ENCODE measurements at places on chromosomes 4 and X.

DNA sequence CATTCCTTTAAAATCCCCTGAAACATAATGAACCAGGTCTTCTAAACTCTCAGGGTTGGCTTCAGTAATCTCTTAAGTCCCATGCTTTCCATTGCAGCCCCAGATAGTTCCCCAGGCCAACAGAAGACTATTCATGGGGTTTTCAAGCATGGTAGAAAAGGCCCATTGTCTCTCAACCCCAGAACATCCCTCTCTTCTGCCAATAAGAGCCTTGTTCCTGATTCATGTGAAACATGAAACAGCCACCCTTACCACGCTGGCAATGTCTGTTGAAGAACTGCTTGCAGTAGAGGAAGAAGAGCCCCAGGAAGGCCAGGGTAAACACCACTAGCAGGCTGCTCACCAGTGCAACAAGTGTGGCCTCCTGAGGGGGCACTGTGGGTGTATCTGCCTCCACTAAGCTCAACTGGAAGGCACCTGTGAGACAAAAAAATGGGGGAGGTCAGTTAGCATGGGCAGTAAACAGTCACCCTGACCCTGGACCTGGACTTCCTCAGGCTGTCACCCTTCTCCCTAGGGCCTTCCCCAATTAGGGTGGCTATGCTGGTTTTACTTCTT, 36.4 kb downstream of the EDA2R start:
- DNase-seq: no peak

DNA sequence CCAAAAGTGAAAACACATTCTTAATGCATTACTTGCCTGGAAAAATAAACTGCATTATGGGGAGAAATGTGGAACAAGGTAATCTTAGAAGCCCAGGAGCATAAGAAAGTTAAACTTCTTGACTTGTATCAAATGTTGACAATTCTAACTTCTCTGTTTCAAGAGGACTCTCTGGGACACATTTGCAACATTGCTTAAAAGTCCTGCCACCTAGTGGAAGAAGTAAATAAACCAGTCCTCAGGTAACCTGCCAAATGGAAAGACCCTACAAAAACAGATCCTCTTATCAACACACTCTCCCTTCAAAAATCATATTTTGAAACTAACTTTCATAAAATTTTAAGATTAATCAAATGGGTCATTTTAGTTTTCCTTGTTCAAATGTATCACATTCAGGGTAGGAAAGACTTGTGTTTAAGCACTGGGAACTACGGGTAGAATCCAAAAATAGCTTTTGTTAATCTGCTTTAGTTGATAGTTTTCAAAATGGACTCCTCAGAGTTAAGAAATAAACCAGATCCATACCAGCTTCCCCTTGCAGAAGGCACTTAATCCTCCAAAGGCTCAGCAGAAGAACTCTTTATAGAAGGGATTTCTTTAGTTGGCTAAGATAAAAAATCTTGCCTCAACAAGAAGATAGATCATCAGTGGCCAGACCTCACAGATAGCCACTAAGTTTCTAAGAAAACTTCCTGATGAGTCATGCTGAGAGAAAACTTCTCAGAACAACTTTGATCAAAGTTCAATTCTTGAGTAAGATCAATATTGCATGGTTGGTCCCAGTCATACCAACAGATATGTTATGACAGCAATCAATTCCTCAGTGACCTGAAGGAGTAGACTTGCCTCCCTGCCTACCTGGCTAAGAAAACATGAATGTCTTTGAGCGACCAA, 141.7 kb downstream of the HHIP start:
- no peak for DNase-seq

DNA sequence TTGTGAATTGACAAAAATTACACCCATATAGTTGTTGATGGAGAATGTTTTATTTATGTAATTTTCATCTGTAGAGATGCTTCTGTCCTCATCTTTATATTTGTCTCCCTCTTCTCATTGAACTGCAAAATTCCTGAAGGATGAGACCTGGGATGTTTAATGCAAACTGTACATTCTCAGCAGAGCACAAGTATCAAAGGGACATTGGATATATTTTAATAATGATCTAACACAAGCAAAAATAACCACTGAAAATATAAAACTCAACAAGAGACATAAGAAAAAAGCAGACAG, 28.6 kb downstream of the UGDH start:
- DNase-seq: no peak

DNA sequence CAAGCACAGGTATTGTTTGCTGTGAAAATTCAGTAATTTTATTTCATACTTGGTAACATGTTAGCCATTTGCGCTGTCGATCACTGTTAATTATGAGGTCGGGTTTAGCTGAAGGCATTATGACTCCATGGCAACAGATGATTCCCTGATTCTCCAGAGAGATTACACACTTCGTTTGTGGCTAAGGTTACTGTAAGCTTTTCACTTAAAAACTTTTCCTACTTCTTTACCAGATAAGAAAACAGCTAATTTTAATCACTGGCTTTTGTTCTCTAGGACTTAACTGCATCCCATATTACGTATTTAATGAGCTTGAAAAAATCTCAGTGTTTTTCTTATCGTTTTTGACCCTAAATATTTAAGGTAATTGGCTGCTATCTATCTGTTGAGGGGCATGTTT, 2.1 kb downstream of the GSTCD start:
- DNase-seq: no peak

DNA sequence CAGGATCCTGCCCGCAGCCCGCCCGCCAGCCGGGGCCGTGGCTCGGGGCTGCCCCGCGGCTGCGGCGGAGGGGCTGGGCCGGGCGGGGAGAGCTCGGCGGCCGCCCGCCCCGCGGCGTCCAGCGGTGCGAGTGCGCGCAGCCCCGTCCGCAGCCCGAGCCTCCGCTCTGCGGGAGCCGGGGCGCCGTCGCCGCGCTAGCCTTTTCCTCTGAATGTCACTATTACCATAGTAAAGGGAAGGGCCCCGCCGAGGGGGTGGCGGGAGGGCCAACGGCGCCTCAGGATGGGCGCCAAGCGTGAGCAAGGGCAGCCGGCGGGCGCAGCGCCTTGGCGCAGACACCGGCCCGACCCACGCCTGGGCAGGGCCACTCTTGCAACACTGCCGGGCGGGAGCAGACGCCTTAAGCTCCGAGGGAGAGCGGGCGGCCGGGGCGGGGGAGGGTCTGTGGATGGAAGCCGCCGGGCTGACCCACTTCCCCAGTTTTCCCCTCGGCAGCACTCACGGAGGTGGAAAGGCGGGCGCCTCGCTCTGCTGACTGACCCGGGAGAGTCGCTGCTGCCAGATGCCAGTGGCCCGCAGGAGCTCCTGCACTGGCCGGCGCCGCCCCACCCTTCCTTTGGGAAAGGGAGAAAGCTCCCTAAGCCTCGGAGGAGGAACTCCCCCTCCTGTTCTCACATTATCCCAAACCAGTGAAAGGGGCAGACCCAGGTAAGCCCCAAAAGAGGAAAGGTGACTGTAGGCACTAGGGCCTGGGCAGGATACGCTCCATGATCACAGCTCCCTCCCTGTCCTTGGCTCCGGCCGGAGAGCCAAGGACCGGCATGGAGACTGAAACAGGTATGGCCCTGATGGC, 329.4 kb downstream of the HNRNPD start:
- DNase-seq: no peak

GRCh38 chrX:866441-866990, 235.9 kb downstream of the SHOX start:
- no peak for DNase-seq
